ENCODE measurements at places on chromosomes 5 and 9.

DNA sequence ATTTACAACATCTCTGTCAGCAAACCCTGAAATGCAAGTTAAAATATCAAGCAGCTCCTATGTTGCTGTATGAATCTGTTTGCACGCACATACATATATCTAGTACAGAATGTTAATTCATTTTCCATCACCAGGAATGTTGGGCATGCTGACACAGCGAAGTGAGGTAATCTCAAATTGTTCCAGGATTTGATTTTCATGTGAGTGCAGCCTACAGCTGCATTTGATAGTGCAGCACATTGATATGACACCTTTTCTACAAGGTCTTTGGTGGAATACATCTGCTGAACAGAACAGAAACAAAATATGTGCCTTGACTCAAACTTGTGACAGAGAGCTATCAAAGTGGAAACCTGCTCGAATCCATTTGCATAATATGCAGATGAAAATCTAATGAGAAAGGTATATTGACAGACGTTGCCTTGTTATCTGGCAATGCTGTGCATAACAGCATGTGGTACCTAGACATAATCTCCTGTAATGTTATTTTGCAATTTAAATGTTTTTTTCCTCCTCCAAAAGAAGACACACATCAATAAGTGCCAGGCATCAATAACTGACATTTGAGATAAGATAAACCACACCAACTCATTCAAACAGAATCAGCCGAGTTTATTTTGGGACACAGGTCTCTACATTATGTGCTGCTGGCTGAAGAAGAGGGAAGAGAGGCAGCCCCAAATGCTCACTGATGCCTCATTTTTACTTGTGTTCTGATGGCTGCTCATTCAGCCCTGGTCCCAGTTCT, 512.2 kb downstream of the ZNF608 start:
- no peak for DNase-seq

DNA sequence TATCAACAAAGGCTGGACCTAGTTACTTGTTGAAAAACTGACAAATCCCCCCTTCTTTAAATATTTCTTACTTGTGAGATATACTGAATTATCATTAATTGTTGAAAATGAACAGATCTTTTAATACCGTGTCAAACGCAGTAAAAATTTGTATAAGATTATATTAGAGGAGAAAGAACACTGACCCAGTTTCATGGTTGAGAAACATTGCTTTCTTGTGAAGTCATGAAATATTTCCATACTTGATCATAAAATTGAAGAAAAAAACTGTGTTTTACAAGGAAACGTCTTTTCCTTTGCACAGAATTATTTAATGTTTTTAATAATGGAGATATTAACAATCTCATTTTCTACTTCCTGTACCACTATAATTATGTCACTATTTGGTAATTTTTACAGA, 45.8 kb downstream of the MOCS2 start:
- no peak for DNase-seq

- DNase-seq, result no peak
These were observed 129.7 kb downstream of the YIPF5 start for GRCh38 chr5:144040615-144041305.

- DNase-seq, result no peak
These were observed 154.0 kb downstream of the PIK3R1 start for GRCh38 chr5:68369457-68370125.

GRCh38 chr5:14190194-14191164, 47.3 kb downstream of the TRIO start:
- no peak for DNase-seq

- no peak for DNase-seq
These were observed 15.9 kb downstream of the GABRA1 start for GRCh38 chr5:161863811-161864210.

GRCh38 chr9:109956717-109957440, 176.9 kb downstream of the PALM2AKAP2 start:
- no peak for DNase-seq

GRCh38 chr9:15206903-15207696, 99.9 kb downstream of the TTC39B start:
- no peak for DNase-seq

GRCh38 chr9:84301851-84302250, 38.7 kb downstream of the SLC28A3 start:
- DNase-seq, result no peak

DNA sequence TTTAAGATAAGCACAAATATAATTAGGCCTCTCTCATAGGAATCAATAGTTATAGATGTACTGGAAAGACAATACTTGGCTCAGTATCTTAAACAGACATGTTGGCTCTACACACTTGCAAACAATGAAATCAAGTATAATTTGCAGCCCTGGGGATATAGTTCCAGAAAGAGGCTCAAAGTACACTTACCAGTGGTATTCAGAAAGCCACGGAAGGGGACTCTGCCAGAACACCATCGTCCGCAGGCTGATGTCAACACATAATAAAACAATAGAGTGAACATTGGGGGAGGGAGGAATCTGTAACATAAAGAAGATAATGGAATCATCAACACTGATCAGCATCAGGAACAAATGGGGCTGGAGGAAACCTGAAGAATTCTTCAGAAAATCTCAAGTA, 31.2 kb upstream of the EBF1 start:
- DNase-seq, result no peak

DNA sequence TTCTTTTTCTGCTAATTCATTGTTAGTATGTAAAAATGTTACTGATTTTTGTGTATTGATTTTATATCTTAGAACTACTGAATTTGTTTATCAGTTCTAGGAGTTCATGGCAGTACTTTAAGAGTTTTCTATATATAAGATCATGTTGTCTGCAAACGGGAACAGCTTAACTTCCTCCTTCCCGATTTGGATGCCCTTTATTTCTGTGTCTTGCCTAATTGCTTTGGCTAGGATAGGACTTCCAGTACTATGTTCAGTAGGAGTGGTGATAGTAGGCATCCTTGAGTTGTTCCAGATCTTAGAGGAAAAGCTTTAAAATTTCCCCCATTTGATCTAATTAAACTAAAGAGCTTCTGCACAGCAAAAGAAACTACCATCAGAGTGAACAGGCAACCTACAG, 20.1 kb downstream of the RCL1 start:
- DNase-seq, result no peak

GRCh38 chr5:106737111-106737510, 933.6 kb downstream of the EFNA5 start:
- no peak for DNase-seq

- no peak for DNase-seq
These were observed 103.1 kb downstream of the PAM start for GRCh38 chr5:102858221-102858620.

DNA sequence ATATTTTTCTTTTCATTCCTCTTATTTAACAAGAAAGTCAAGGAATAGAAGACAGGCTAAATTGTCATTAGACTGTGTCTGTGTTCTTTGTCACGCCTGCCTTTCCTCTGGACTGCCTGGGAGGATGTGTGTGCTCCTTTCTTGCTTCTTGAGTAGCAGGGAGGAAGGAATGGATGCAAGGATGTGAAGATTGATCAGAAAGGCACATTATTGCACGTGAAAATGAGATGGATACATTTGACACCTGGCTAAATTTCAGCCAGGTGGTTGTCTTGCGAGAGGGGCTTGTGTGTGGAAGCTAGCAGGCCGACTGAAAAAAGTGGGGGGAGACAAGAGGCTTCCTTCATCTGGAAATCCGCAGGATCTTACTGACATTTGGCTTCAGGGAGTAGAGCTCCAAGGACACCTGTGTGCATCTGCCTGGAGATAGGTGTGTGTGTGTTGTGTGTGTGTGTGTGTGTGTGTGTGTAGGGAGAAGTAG, 200.1 kb downstream of the MEF2C start:
- DNase-seq, result no peak

DNA sequence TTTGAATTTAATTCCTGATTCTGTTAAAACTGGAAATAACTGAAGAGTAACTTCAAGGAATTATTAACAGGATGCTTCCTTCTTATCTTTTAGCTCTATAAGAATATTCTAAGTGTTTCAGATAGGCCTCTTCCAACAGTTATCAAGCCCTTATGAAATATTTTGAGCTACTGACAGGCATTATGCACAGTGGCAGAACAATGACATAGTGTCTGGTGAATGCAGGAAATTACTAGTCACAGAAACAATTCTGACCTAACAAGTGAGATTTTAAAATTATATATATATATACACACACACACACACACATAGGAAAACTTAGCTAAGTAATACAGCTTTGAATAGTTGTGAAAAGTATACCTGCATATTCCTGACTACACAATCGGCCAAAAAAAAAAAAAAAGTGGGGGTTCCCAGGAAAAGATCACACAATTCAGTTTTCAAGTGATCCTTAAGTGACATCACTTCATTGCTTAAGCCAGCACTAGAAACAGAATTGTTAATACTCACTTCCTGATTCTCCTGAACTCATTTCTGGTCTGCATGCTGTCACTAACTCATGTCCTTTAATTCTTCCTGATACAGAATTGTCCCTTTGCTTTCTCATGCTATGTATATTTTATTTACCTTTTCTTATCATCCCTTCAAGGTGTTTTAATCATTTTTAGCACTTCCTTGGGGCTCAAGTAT, 77.3 kb downstream of the SLC25A46 start:
- DNase-seq, result no peak

GRCh38 chr9:81825846-81826516, 102.2 kb upstream of the SPATA31D4 start:
- DNase-seq, result no peak

GRCh38 chr9:125932012-125932411, 184.8 kb downstream of the PBX3 start:
- DNase-seq, result no peak

- no peak for DNase-seq
These were observed 25.5 kb downstream of the PITX1 start for GRCh38 chr5:135008556-135008955.

DNA sequence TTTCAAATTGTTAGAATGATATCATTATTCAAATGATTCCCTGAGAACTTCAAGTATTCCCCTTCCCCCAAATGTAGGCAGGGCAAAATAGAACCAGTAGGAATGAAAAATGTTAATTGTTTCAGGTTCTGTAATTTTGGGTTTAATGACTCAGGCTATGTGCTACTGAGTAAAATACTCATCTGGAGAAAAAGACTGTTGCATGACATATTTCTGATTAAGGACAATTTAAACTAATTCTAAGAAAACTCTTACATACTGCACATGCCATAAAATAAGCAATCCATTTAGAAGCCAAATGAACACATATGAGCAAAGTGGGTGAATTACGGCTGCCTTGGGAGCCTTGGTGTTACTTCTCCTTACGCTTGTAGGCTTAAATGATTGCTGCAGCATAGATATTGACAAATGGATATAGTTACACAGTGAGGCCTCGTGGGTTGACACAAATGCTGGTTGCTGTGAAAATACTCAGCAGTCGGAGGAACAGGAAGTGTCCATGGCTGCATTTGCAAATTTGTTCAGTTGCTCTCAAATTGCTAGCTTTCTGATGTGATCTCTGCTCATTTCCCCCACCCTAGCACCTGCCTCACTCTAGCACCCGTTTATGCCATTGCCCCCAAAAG, 174.9 kb upstream of the DMAC1 start:
- no peak for DNase-seq

DNA sequence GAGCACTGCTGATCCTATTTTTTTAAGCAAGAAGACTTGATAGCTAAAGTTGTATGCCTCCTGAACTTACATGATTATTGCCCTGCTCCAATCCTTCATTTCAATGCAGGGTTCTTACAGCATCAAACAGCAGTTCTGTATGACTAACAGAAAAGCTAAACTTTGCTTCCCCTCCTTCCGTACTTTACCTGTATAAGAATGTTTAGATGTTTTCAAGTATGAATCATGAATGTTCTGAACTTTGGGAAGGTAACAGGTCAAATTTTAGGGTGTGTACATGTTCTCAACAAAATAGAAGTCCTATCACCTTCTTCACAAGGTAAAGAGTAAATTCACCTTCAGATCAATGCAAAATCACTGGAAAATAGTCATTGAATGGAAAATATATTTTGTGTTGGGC, 972.6 kb upstream of the SEMA6A start:
- DNase-seq, result no peak

DNA sequence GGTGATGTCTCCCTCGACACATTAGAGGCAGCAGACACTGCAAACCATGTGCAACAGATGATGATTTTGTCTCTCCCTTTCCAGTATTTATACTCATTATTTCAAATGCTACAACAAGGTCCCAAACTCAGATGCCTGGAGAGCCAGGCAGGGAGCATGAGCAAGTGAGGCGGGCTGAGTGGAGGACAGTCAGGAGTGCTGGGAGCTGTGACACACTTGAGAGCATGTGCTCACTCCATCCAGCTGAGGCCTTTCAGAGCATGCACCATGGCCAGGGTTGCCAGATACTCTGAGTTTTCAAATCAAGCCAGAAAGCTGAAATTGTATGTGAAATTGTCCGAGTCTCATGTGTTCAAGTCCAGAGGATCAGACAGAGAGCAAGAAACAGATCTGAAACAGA, 55.8 kb upstream of the SLC2A8 start:
- no peak for DNase-seq

DNA sequence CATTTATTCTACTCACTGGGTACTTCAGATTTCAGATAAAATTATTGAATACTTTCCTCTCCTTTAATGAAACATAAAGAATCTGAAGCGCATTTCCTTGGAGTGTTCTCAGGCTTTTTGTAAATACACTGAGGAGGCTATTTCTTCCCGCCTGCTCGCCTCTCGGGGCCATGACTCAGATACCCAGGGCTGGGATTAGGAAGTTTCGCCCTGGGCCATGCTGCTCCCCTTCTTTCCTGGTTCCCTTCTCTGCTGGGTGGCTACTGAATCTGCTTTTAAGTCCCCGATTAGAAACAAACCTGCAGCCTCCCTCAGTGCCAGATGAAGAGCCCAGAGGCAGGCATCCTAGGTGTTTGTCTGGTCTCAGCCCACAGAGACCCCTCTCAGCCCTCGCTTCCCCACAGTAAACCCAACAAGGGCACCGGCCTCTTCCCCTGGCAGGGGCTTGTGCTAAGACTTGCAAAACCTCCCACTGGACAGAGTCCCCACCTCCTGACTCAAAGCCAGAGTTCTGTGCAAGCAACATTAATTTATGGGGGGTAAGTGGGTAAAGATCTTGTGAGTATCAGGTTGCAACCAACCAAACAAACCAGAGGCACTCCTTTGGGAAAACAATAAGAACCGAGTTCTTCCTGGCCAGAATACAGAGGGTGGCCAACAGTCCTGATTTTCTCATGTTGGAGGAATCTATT, 30.7 kb upstream of the IRX1 start:
- no peak for DNase-seq

DNA sequence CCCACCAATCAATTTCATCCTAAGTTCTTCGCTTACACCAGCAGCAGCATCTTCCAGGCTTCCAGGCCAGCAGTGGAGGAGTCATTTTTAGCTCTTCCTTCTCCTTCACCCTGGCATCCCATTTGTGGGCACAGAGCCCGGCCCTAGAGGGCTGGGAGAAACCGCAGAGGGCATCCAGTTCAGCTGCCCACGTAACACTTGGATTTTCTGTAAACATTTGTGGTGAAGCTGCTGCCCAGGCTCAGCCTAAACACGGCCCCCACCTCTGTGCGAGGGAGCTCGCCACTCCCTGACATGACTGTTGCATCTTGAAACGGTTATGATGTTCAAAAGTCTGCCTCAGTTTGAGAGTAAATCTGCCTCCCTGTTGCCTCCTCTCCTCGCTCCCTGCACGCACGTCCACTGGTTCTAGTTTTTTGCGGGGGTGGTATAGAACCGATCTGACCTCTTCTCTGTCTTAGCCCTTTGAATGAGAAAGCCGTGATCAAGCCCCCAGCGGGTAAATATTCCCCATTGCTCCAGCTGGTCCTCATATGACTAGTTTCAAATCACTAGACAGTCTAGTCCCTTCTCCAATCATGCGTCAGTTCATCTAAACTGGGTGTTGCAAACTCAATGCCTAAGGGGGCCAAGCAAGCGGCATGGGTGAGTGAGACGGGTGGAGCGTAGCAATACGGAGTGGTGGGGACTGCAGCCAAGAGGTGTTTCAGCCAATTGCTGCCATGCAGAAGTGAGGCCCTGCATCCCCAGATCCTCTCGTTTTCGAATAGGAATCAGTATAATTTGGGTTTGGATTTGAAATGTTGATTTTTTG, 34.9 kb upstream of the N4BP3 start:
- no peak for DNase-seq

Data from stimulated activated CD8-positive, alpha-beta memory T cell treated with anti-CD3 and anti-CD28 coated beads, Interleukin-15, amount 100 ng/mL, for 1 hour (primary cell).